ENCODE measurements at places on chromosomes 4 and X. TPM values are rescaled to one million over a fixed set of nuclear protein-coding genes. Genes with fewer than 3 reads are reported as not detected.

Gene KLF8
- 6.4 TPM for total RNA-seq

Gene NAP1L5
- 6.6 TPM for total RNA-seq

- peak; percentile 64 for DNase-seq
- no peaks in the 10 kb centered on the region for H3K36me3 ChIP-seq
- peak within 1 kb of the TSS; percentile 45 for H3K4me3 ChIP-seq
- H3K27me3 ChIP-seq: no peaks in the 10 kb centered on the region
- peak within 1 kb of the TSS; percentile 24 for H3K27ac ChIP-seq
- H3K4me1 ChIP-seq: no peaks in the 10 kb centered on the region
These were observed at the start of gene TMEM154 for GRCh38 chr4:152679414-152680281. Gene TMEM154 (minus strand): TSS chr4:152679997. CDS start chr4:152679933, 64 bp downstream.

Gene CT45A3
- not detected for total RNA-seq

Gene G3BP2
- 65.4 TPM for total RNA-seq

Gene MTM1
- total RNA-seq: 9.0 TPM

- no peak overlapping the region for H3K27ac ChIP-seq
- no peaks in the 10 kb centered on the region for H3K27me3 ChIP-seq
- H3K4me1 ChIP-seq: no peaks in the 10 kb centered on the region
- no peak overlapping the region for H3K4me3 ChIP-seq
- no peak for DNase-seq
- no peaks in the 10 kb centered on the region for H3K36me3 ChIP-seq
These were observed 389.3 kb upstream of the EPHA5 start for GRCh38 chr4:66059556-66059955.

Gene SPANXD
- total RNA-seq: not detected

DNA sequence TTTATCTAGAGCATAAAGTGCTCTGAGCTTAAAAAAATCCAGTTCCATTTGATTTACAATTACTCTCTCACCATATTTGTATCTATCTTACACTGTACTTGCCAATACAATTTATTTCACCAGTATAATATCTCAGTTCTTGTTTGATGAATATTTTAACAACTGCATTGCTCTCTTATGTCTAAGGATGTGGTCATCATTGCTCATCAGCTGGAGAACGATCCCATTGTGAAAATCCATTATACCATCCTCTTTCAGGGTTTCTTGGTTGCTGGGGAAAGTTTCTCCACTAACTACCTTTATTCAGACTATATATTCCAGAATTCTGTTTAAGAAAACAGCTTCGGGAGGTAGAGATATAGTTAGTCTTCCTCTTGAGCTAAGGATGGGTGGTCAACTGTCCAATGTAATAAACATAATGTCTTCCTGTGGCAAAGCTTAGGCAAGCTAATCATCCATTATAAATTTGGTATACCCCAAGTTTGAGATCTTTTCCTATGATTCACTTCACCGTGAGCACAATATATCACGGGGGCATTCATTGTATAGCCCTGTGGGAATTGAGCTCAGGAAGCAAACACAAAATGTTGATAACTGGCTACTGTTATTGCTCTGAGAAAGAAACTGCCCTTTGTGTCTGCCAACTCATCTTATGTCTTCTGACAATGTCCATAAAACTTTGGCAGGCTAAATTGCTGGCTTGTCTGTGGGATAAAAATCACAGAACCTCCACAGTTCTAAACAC is 2361.9 kb downstream of the ARAP2 start:
- H3K27ac ChIP-seq: no peak overlapping the region
- no peaks in the 10 kb centered on the region for H3K27me3 ChIP-seq
- no peak for DNase-seq
- H3K36me3 ChIP-seq: no peaks in the 10 kb centered on the region
- no peaks in the 10 kb centered on the region for H3K4me1 ChIP-seq

Gene LANCL3
- total RNA-seq: 0.08 TPM

Gene ACE2
- total RNA-seq: 15.2 TPM

DNA sequence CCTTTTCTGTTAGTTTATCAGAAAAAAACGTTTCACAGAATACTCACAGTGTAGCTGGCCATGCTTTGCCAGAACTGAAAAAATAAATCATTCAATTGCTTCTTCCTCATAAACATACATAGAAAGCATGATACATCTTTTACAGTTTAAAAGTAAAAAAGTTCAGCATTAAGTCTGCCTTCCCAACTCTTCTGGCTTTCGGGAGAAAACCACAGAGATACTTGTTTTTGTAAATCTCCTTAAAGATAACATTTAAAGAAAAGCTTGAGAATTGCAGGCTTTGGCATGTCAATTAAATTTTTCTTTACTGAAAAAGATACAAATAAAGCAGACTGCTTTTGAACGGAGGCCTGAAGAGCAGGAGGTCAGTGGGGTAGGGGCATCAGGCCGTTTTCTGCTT is 66.8 kb downstream of the SEC24D start:
- no peak for DNase-seq
- H3K36me3 ChIP-seq: peaks cover 13% of the 10 kb centered on the region
- H3K27me3 ChIP-seq: no peaks in the 10 kb centered on the region
- H3K4me1 ChIP-seq: peaks cover 72% of the 10 kb centered on the region

- no peak for DNase-seq
- peak overlapping the region; percentile 82 for H3K27ac ChIP-seq
- H3K27me3 ChIP-seq: no peaks in the 10 kb centered on the region
- no peak overlapping the region for H3K4me3 ChIP-seq
These were observed 70.8 kb downstream of the PPARGC1A start for GRCh38 chr4:23819041-23819511.

GRCh38 chr4:112348488-112349158 is 51.5 kb downstream of the ALPK1 start:
- no peaks in the 10 kb centered on the region for H3K36me3 ChIP-seq
- H3K27me3 ChIP-seq: no peaks in the 10 kb centered on the region
- peak overlapping the region; percentile 79 for H3K27ac ChIP-seq
- H3K4me3 ChIP-seq: peak overlapping the region; percentile 16
- DNase-seq: peak; percentile 87

- no peaks in the 10 kb centered on the region for H3K36me3 ChIP-seq
- H3K27me3 ChIP-seq: no peaks in the 10 kb centered on the region
- no peak overlapping the region for H3K4me3 ChIP-seq
- DNase-seq: no peak
- no peak overlapping the region for H3K27ac ChIP-seq
- H3K4me1 ChIP-seq: no peaks in the 10 kb centered on the region
These were observed 166.5 kb upstream of the SLIT2 start for GRCh38 chr4:20085156-20085555.

GRCh38 chrX:821327-822107 is 190.9 kb downstream of the SHOX start:
- no peaks in the 10 kb centered on the region for H3K4me1 ChIP-seq
- no peaks in the 10 kb centered on the region for H3K27me3 ChIP-seq
- H3K27ac ChIP-seq: no peak overlapping the region
- no peak for DNase-seq

DNA sequence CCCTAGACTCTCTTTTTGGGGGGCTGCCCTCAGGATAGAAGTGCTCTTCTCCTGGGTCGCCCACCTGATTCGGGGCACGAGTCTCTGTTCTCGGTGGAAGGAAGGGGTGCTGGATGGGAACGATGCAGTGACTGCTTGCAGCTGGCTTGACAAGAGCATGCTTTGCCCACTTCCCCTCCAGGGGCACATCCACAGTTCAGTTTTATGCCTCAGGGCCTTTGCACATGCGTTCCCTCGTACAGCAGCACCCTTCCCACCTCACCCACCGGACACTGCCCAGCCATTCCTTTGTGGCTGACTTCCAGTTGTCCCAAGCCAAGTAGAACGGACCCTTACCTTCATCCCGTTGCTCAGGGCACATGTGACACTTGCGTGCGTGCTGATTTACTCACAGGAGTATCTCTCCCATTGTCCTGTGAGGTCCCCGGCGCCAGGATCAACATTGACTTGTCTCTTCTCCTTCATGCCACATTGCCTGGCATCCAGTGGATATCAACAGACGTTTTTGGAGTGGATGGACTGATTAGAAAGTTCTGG is 60.0 kb downstream of the C4orf50 start:
- DNase-seq: no peak
- no peaks in the 10 kb centered on the region for H3K4me1 ChIP-seq
- H3K27ac ChIP-seq: no peak overlapping the region
- no peaks in the 10 kb centered on the region for H3K27me3 ChIP-seq
- H3K36me3 ChIP-seq: no peaks in the 10 kb centered on the region

- H3K4me3 ChIP-seq: no peak overlapping the region
- no peaks in the 10 kb centered on the region for H3K4me1 ChIP-seq
- H3K27me3 ChIP-seq: no peaks in the 10 kb centered on the region
- no peak overlapping the region for H3K27ac ChIP-seq
- DNase-seq: no peak
These were observed 78.3 kb upstream of the DUSP21 start for GRCh38 chrX:44765556-44765955.

GRCh38 chrX:71143508-71143907 is 1.1 kb upstream of the NLGN3 start:
- no peak overlapping the region for H3K4me3 ChIP-seq
- H3K4me1 ChIP-seq: peaks cover 13% of the 10 kb centered on the region
- no peak overlapping the region for H3K27ac ChIP-seq
- DNase-seq: peak; percentile 63

Gene SLC49A3
- 10.0 TPM for total RNA-seq

DNA sequence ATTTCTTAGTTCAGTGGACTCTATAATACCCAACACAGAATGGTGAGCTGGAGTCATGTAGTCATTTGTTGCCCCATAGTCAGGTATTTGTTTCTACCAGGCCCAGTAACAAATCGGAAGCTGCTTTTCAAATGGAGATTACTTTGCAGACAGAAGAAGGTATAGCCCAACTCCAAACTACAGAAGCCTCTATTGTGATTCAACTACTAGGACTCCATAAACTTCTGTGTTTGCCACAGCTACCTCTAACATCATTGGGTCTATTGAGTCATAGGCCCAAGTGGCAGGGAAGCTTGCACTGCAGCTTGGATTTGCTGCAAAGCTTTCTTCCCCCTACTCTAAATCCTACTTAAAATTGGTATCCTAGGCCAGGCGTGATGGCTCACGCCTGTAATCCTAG is 148.8 kb upstream of the STK26 start:
- no peak overlapping the region for H3K27ac ChIP-seq
- no peak overlapping the region for H3K4me3 ChIP-seq

DNA sequence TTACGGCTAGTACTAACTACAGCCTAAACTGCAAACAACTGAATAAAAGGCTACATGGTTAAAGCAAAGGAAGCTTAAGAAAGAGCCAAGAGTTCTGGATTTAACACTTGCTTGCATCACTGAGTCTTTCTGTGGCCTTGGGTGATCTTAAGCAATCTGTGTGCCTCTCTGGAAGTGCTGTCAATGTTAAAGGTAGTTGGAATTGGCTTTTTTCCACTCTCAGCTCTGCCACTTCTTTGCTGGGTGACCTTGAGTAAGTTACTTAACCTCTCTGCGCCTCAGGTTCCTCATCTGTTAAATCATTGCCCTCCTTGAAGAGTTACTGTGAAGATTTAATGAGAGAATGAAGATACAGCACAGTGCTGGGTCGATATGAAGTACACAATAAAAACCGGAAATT is 15.7 kb downstream of the SLC2A9 start:
- H3K4me3 ChIP-seq: no peak overlapping the region
- no peaks in the 10 kb centered on the region for H3K27me3 ChIP-seq
- H3K36me3 ChIP-seq: no peaks in the 10 kb centered on the region

Gene MTTP
- total RNA-seq: 0.51 TPM

GRCh38 chr4:150072906-150073714 is 5.1 kb upstream of the DCLK2 start:
- no peak for DNase-seq
- H3K4me1 ChIP-seq: peaks cover 2% of the 10 kb centered on the region
- H3K27ac ChIP-seq: no peak overlapping the region
- no peak overlapping the region for H3K4me3 ChIP-seq
- no peaks in the 10 kb centered on the region for H3K36me3 ChIP-seq

DNA sequence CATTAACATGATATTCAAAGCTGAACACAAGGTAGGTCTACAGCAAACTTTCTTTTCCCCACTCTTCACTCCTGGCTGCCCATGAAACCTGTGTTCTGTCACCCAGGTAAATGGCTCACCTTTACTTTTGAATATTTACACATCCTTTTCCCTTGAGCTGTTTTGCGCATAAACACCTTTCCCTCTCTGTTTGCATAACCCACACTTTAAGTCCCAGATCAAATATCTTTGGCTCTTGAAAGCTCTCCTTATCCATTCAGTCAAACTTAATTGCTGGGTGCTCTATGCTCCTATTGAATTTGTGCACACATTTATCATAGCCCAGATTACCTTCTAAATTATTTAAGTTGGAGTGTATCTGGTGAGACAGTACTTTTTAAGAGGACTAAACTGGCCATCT is 51.7 kb upstream of the ATP8A1 start:
- no peaks in the 10 kb centered on the region for H3K27me3 ChIP-seq
- no peaks in the 10 kb centered on the region for H3K36me3 ChIP-seq
- no peak overlapping the region for H3K27ac ChIP-seq
- H3K4me1 ChIP-seq: no peaks in the 10 kb centered on the region
- H3K4me3 ChIP-seq: no peak overlapping the region
- DNase-seq: no peak

Gene PTCHD1
- total RNA-seq: 0.07 TPM

DNA sequence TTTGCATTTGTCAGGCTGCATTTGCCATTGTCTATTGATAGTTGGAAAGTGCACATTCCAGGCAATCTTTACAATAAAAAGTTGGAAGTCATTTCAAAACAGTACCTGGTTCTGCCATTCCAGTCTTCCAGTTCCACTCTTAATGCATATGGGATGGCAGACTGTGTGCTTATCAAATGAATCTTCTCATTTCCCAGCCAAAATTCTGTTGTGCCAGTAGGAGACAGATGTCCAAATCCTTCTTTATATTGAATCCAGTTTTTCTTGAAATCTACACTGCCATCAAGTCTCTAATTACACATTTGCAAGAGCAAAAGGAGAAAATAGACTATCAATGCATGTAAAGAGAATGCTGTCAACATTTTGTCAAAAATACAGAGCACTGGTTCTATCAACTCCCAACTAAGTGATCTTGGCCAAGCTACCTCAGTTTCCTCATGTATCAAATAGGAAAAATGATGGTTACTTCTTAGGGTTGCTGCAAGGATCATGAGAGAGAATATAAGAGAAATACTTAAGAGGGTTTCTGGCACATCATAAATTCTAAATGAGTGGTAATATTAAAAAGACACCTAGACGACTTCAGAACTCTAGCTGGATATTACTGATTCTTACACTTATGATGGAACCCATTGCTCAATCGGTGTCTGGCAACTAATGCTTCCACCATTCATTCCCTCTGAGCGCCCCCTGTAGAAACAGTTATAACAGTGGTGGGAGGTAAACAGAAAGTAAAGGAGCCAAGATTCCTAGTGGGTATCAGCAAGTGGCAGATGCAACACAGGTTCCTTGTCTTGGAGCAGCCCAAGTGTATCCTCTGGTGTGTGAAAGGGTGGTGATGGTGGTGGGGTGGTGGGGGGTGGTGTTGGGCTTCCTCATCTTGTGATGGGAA is 3.8 kb downstream of the FGG start:
- H3K36me3 ChIP-seq: no peaks in the 10 kb centered on the region
- no peak overlapping the region for H3K27ac ChIP-seq
- no peaks in the 10 kb centered on the region for H3K4me1 ChIP-seq
- no peaks in the 10 kb centered on the region for H3K27me3 ChIP-seq
- no peak overlapping the region for H3K4me3 ChIP-seq
- no peak for DNase-seq

GRCh38 chrX:13898083-13898482 is 81.2 kb upstream of the GPM6B start:
- no peaks in the 10 kb centered on the region for H3K36me3 ChIP-seq
- no peak overlapping the region for H3K27ac ChIP-seq
- H3K4me3 ChIP-seq: no peak overlapping the region
- DNase-seq: no peak
- no peaks in the 10 kb centered on the region for H3K27me3 ChIP-seq
- no peaks in the 10 kb centered on the region for H3K4me1 ChIP-seq

- H3K4me1 ChIP-seq: peaks cover 21% of the 10 kb centered on the region
- H3K36me3 ChIP-seq: no peaks in the 10 kb centered on the region
- DNase-seq: no peak
- H3K27me3 ChIP-seq: no peaks in the 10 kb centered on the region
- peak overlapping the region; percentile 17 for H3K4me3 ChIP-seq
These were observed 23.3 kb downstream of the MRFAP1 start for GRCh38 chr4:6663596-6664393.

Gene PDCL2
- total RNA-seq: not detected

Measured in right atrium auricular region (tissue), 2 donors.